ENCODE measurements at places on chromosomes 12 and 14. TPM values are rescaled to one million over a fixed set of nuclear protein-coding genes. Genes with fewer than 3 reads are reported as not detected.

The TSHR gene
- not detected for total RNA-seq

The KRT77 gene
- not detected for total RNA-seq

The LRP10 gene
- 319 TPM for total RNA-seq

The INSM2 gene
- not detected for total RNA-seq

The TAS2R8 gene
- not detected for total RNA-seq

The P2RX7 gene
- 1.3 TPM for total RNA-seq

The ETFBKMT gene
- total RNA-seq = 3.3 TPM

The MGAT4C gene
- total RNA-seq = 0.07 TPM

The IGF1 gene
- 0.39 TPM for total RNA-seq

The PSMA6 gene
- 116 TPM for total RNA-seq

The OR4E2 gene
- not detected for total RNA-seq

The PMEL gene
- total RNA-seq = 0.65 TPM

The FGF6 gene
- total RNA-seq = not detected

The PSMD9 gene
- 108 TPM for total RNA-seq

The SLC15A5 gene
- total RNA-seq = not detected

The NT5DC3 gene
- 12.8 TPM for total RNA-seq
